ENCODE measurements at places on chromosomes 12 and 14.

DNA sequence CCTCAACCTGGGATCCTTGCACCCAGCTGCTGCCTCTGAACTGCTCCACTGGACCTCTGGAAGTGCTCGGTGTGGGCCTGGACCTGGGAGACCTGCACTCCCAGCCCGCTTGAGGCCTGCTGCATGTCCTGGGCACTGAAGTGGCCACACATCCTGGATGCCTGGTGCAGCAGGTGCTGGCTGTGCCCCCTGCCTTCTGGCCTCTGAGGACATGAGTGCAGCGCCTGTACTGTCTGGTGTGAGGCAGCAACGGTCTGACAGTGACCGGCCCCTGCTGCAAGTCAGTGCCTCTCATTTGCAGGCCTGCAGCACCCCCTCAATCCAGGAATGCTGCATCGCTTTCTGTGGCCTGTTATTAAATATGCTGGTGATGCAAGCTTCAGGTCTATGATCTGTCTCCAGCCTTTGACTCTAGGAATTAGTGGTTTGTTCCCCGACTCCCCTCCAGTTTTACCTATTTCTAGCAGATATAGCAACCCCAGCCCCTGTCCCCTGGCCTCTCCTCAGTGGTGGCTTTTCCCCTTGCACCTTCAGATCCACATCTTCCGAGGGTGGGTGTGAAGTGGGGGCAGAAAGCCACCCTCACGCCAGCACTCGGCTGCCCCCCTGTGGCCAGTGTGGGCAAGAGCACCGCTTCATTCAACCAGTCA is 3.6 kb downstream of the SMIM41 start:
- peak; percentile 64 for DNase-seq

- no peak for DNase-seq
Observed at GRCh38 chr12:65368055-65368454, 89.6 kb downstream of the MSRB3 start.

DNA sequence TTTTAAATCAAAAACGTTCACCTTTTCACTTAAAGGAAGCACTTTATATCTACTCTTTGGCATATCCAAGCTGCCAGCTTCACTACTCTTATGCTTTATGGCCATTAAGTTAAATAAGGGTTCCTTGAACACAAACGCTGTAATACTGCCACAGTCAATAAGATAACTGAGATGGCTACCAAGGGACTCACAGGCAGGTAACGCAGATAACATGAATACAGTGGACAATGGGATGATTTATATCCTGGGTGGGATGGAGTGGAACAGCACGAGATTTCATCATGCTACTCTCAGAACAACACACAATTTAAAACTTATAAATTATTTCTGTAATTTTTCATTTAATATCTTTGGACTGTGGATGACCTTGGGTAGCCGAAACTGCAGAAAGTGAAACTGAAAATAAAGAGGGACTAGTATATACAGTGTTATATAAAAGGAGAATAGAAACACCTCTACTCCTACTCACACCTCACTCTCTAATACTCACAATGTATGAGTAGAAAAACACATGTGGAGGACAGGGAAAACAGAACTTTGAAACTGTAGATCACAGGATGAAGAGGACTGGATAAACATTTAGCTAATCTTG is 367.3 kb downstream of the C12orf50 start:
- no peak for DNase-seq

DNA sequence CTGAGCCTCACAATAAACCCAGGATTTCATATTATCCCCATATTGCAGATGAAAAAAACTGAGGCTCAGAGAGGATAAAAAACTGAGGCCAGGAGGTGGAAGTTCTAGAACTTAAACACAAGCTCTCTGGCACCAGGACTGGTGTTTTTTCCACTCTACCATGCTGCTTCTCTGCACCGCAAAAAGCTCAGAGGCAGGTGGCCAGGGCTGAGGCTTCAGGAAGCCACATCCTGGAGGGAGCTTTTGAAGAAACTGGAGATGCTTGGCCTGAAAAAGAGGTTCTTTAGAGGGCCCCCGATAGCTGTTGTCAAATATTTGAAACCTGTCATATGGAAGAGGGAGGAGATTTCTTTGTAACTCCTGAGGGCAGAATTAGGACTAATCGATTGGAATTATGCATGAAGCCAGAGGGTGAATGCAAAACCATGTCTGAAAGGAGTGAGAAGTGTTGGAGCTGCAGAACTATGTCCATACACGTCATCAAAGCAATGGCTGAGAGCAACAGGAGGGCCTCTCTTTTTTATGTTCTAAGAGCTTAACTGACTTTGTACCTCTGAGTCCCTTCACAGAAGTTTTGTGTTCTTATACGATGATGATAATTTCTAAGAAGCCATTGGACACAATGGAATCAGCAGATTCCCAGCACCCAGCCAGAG is 448.6 kb downstream of the FUT8 start:
- DNase-seq = no peak

- no peak for DNase-seq
Observed at GRCh38 chr14:77290705-77291104, 19.7 kb upstream of the NGB start.

DNA sequence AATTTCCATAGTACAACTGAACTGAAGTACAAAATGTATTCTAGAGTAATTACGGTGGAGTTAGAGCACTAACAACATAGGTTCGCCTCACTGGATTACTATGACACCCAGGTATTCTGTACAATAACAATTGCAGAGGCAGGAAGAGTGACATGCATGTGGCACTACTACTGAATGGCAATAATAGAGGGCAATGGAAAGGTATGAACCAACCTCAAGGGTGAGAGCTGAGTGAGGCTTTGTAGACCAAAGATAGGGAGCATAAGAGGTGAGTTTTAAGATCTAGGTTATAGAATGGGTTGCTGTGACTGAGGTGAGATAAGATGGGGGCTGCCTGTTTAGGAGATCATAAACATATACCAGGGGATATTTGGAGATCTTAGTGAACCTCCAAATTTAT is 343.1 kb downstream of the PCNX1 start:
- DNase-seq = no peak

DNA sequence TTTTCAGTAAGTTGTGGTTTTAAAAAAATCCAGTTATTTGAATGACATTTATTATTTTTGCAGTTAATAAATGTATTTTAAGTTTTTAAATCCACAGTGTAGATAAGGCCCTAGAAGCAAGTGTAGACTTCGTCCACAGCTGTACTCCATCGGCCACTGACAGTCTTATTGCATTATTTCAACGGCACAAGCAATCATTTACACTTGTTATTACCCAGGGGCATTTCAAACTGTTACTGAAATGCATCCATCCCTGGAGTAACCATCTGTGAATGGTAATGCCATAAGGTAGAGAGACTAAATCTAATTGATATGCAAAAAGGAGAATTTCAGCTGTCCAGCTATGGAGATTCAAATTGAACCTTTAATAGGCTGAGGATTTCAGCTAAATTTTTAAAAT is 48.4 kb downstream of the BICD1 start:
- DNase-seq = no peak

GRCh38 chr12:113759135-113759534 is 207.0 kb downstream of the RBM19 start:
- DNase-seq = no peak

DNA sequence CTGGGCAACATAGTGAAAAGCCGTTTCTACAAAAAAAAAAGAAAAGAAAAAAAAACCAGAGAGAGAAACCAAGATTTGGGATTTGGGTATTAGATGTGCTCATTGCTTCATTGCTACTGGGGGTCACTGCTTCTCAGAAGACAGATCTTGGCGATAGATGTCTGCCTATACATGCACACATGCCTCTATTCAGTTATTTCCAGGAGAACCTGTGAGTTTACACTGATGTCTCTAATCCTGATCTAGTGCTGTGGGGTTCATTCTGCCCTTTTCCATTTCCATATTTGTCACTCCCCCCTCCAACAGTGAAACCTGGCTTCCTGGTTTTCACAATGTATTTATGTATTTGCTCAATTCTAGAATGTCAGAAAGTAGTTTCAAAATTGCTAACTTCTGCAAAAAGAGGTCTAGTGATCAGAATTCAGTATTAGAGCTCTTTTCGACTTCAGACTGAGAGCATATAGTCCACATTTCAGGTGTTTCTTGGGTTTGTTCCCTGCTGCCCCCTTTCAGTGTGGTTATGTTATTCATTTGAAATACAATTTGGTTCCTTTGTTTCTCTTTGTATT is 111.0 kb downstream of the SLC25A47 start:
- DNase-seq = no peak

DNA sequence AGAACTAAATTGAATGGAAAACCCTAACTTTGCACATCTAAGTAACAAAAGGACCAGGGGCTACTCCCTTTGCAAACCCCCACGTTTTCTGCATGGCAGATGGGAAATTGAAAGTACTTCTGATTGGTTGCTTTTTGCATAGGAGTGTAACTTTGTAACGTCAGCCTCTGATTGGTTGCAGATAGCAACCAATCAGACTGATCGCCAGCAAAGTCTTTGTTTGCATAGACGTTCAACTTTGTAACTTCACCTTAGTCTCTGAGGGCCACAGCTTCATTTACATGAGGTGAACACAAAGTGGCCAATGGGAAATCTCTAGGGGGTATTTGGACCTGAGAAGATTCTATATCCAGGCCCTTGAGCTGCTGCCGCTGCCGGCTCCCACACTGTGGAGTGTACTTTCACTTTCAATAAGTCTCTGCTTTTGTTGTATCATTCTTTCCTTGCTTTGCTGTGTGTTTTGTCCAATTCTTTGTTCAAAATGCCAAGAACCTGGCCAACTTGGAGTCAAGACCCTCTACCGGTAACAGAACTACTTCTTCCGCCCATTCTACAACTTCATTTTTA is 102.5 kb upstream of the PRICKLE1 start:
- no peak for DNase-seq

DNA sequence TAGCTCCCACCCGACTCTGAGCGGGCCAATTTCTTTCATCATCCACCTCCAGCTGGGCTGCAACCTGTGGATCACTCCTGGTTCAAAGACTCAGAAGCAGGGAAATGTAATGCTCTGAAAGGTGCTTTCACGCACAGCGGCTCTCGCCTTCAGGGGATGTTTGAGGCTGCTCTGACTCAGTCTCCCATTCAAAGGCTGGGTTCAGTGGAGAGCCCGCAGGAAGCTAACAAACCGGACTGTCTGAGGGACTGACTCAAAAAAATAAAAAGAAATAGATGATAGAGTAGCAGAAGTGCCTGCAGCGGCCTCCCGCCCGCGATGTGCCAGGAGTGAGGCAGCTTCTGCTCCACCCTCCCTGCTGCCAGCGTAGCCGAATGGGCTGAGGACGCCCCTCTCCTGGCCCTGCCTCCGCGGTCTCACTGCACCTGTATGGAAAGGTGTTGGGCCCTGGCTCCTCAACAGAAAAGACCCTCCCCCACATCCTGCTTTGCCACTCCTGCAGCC is 98.0 kb downstream of the GCH1 start:
- DNase-seq = no peak

DNA sequence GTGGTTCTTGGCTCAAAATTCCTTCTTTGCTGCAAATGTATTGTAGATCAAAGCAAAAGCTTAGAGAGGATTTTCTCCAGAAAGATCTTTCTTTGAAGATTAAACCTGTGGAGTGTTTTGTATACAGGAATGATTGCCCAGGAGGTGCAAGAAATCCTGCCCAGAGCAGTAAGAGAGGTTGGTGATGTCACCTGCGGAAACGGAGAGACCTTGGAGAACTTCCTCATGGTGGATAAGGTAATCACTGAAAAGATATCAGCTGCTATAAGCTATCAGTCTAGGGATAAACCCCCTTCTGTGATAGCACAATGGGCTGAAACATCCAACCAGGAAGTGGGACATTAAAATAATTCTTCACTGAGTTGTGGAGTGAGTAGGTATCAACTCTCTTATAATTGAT is 85.7 kb downstream of the MYRFL start:
- DNase-seq = no peak

DNA sequence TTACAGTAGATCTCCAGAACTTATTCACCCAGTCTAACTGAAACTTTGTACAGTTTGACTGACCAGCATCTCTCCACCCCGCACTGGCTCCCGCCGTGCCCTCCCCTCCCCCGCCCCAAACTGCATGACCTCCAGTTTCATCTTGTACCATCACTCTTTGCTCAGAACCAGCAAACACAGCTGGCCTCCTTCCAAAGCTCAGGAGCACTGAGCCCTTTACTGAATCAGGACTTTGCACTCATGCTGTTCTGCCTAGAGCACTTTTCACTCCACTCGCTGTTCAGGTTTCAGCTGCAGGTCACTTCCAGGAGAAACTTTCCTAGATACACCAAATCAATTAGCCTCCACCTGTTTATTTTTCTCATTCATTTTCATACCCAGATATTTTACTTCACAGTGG is 455.3 kb upstream of the PDE3A start:
- no peak for DNase-seq

GRCh38 chr12:62967701-62968100 is 32.8 kb upstream of the PPM1H start:
- DNase-seq = no peak

GRCh38 chr12:15222219-15222618 is 1.0 kb upstream of the RERG start:
- DNase-seq = no peak

DNA sequence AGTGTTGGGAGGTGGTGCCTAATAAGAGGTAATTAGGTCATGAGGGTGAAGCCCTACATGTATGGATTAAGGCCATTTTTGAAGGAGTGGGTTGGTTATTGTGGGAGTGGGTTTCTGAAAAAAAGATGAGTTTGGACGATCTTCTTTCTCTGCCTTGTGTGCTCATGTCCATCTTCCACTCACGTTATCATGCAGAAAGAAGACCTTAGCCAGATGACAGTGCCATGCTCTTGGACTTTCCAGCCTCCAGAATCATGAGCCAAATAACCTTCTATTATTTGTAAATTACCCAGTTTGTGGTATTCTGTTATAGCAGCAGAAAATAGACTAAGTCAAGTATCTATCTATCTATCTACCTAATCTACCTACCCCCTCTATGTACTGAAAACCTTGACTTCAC is 71.9 kb downstream of the SDR9C7 start:
- DNase-seq = no peak

DNA sequence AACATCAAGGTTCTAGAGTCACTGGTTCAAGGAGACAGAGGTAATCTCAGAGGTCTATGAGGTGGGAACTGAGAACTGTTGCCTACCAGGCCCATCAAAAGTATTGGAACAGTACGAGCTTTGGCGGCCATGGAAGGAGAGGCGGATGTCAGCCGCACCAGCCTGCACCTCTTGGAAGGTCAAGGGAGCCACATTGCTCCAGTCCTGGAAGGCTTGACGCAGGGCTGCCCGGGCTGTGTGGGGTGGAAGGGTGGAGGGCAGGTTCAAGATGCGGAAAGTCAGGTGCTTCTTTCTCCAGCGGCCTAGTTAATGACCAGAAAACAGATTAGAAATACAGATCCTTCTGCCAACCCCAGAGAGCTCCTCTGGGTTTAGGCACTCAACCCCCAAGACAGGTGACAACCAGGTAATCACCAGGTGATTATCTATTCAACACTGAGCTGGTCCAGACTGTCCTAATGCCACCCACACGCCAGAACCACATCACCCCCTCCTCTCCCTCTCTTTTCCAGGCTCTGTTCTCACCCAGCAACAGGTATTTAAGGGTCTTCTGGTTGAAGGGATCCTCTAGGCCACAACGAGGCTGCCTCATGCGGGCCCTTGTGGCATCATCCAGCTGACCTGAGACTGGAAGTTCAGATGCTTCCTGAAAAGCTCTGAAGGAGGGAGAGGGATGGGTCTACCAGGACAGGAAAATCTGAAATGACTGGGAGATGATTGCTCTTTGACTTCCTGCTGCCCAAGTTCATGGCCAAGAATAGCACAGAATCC is 2.0 kb downstream of the MMP19 start:
- no peak for DNase-seq
